ENCODE measurements at places on chromosomes 11 and 22.
A peak's percentile ranks its signal among the peaks of the same experiment; 100 is the strongest.

GRCh38 chr11:773425-773824 lies 3.9 kb downstream of the GATD1 start:
- DNase-seq = no peak

DNA sequence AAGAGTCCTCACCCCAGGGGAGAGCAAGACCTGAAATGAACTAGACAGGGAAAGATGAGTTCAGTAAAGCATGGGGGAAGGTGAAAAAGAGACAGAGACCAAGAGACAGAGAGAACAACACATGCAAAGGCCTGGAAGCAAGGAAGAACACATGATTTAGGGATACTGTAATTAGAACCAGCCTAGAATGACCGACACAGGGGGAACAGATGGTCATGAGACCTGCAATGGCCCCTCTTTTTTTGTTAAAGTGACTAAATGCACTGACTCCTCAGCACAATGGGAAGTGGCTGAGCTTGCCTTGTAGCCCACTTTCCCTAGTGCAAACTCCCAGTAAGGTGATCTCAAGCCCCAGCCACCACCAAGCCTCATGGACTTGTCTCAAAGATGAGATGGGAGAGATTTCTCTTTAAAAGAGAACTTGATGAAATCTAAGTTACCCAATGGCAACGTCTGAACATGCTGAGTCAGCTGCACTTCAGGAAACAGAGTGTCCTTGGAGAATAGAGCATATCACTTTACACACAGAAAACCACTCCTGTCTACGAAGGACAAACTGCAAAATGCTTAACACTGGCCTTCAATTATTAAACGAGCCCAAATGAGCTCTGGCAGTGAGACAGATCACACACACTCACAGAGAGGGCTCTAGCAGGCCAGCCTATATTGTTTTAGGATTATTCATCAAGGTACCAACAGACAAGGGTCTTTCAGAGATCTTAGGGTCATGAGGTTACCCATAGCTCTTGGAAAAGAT lies 91.0 kb downstream of the SERGEF start:
- no peak for DNase-seq

GRCh38 chr11:2855162-2855561 lies 30.4 kb downstream of the CDKN1C start:
- DNase-seq = no peak

GRCh38 chr22:27885977-27886842 lies 32.8 kb downstream of the PITPNB start:
- peak; percentile 58 for DNase-seq

DNA sequence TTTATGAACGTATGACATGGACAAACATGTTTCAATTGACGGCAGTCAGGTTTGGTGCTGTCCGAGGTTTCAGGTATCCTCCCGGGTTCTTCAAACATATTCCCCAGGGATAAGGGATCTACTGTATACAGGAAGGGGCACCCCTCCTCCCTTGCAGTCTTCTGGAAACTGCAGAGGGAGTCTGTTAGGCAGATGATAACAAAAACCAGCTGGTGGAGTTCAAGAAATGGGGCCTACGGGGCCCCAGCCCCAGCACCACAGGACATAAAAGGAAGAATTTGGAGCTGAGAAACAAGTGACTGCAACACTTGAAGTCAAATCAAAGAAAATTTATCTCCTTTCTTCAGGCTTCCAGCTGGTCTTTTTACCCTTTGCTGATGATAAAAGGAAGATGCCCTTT lies 32.1 kb downstream of the SNU13 start:
- no peak for DNase-seq

GRCh38 chr11:106331176-106331575 lies 253.7 kb downstream of the AASDHPPT start:
- DNase-seq = no peak

- no peak for DNase-seq
Measured at GRCh38 chr11:114128399-114128798, 68.9 kb downstream of the ZBTB16 start.

- DNase-seq = no peak
Measured at GRCh38 chr11:93935826-93936225, 85.3 kb upstream of the HEPHL1 start.

DNA sequence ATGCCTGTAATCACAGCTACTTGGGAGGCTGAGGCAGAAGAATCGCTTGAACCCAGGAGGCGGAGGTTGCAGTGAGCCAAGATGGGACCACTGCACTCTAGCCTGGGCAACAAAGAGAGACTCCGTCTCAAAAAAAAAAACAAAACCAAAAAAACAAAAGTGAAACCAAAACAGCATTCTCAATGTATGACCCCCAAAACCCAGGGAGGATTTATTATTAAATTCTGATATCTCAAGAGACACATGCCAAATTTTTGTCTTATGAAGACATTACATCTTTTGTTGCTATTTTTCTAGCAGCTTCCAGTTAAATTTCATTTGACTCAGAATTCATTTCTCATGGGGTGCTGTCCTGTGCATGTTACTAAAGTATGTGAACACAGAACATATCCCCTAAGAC lies 3.0 kb upstream of the YPEL4 start:
- no peak for DNase-seq

GRCh38 chr22:37509059-37509860 lies 10.0 kb downstream of the CARD10 start:
- DNase-seq = peak; percentile 83

- DNase-seq = no peak
Measured at GRCh38 chr11:83533166-83533565, 247.0 kb upstream of the CCDC90B start.

GRCh38 chr22:32684148-32684821 lies 117.2 kb upstream of the TIMP3 start:
- DNase-seq = no peak

DNA sequence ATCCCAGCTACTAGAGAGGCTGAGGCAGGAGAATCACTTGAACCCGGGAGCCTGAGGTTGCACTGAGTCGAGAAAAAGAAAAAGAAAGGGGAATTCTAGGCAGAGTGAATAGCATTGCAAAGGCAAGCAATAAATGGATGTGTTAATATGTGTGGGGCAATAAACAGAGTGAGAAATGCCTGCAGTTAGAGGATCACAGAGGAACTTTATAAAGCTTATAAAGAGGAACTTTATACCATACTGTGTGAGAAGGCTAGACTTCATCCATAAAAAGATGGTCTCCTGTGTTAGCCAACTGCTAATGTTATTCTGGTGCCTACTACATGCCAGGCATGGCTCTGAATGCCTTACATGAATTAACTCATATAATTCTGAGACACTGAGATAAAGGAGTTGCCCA lies 841 bp downstream of the B3GNT6 start:
- DNase-seq = no peak

GRCh38 chr11:69862331-69862771 lies 43.1 kb upstream of the FGF3 start:
- no peak for DNase-seq

- DNase-seq = no peak
Measured at GRCh38 chr11:63445720-63446119, 45.2 kb downstream of the PLAAT5 start.

DNA sequence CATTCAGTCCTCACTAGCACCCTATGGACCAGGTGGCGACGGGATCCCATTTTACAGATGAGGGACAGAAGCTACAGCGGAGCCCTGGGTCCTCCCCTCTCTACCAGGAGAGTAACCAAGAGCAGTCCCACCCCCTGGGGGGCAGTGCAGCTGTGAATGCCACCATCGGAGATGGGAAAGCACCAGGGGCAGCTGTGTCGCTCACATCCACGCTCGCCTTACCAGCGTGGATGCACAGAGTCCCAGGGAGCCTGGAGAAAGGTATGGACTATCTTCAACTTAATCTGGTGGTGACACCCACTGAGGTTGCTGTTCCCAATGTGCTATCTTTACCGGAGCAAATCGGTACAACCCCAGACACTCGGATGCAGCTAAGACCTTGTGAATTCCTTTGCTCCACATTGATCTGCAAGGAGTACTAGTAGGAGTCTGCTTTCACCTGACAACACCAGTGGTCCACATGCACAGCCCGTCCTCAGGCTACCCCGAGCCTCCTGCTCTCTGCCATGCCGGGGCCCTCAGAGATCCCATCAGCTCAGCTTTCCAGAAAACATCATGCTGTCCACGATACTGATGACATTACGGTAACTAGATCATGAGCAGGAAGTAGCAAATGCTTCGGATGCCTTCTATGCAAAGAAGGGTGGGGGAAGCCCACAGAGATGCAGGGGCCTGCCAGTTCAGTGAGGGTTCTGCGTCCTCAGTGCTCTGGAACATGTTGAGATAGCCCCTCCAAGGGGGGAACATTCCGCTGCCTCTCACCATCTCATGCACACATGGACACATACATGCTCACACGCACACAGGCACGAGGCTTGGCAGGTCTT lies 126.0 kb downstream of the CTTN start:
- no peak for DNase-seq

GRCh38 chr11:117417856-117418255 lies 90.2 kb downstream of the CEP164 start:
- DNase-seq = no peak

- no peak for DNase-seq
Measured at GRCh38 chr11:67163006-67163405, 43.9 kb downstream of the KDM2A start.

GRCh38 chr11:113201054-113201818 lies 113.1 kb upstream of the TTC12 start:
- no peak for DNase-seq

GRCh38 chr11:44775366-44775984 lies 48.7 kb downstream of the TSPAN18 start:
- DNase-seq = no peak

GRCh38 chr11:71255800-71256479 lies 3.6 kb upstream of the SHANK2 start:
- no peak for DNase-seq

- DNase-seq = no peak
Measured at GRCh38 chr11:11086979-11087378, 229.1 kb upstream of the ZBED5 start.

- no peak for DNase-seq
Measured at GRCh38 chr22:30665266-30665665, 2.4 kb downstream of the DUSP18 start.

DNA sequence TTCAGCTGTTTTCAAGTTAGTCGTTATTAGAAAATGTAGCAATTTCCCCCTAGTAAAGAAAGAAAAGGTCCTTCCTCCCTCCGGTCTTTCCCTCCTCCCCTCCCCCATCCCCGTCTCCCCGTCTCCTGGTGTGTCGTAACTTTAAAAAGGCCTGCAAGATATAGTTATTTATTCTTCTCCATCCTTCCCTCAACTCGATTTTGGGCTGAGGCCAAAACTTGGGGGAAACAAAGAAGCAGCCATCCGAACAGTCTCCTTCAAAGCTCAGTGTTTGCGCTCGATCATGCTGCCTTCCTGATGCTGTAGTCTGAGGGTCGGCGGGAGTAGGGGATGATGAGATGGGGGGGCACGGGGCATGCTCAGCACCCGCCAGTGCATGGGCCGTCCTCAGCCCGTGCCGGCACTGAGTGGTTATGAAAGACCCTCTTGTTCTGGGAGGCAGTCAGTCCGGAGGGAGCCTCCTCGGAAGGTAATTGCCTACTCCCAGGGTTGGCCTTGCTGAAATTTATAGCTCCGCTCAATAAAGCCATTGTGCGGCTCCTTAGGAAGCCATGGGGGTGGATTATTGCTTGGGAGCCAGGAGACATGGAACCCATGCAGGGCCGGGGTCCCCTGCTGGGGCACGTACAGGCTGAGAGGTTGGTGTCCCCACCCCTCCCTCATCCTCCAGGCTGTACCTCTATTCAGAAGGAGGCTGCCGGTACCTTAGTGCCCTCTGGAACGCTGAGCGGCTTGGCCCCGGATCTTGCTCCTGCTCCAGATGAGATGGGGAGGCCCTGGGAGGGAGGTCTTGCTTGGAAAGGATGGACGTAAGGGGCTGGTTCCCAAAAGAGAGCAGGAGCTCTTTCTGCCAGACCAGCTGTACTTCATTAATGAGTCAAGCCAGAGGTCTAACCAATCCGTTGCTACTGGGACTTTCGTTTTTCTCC lies 212.7 kb upstream of the CADM1 start:
- peak; percentile 89 for DNase-seq

DNA sequence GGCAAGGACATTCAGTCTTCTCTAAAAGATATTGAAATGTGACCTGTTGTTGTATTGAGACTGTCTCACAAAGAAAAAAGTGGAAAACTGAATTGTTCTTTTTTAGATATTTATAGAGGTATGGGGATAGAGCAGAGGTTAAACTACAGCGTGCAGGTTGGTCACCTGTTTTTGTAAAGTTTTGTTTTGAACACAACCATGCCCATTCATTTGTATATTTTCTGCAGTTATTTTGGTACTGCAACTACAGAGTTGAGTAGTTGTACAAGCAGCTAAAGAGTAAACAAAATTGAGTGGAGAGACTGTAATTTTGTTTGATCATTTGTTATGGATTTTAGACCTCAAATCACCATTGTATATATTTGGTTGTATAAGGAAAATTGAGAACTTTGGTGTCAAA lies 11.3 kb downstream of the EED start:
- DNase-seq = no peak

GRCh38 chr11:13561860-13562259 lies 66.1 kb upstream of the PTH start:
- DNase-seq = no peak

DNA sequence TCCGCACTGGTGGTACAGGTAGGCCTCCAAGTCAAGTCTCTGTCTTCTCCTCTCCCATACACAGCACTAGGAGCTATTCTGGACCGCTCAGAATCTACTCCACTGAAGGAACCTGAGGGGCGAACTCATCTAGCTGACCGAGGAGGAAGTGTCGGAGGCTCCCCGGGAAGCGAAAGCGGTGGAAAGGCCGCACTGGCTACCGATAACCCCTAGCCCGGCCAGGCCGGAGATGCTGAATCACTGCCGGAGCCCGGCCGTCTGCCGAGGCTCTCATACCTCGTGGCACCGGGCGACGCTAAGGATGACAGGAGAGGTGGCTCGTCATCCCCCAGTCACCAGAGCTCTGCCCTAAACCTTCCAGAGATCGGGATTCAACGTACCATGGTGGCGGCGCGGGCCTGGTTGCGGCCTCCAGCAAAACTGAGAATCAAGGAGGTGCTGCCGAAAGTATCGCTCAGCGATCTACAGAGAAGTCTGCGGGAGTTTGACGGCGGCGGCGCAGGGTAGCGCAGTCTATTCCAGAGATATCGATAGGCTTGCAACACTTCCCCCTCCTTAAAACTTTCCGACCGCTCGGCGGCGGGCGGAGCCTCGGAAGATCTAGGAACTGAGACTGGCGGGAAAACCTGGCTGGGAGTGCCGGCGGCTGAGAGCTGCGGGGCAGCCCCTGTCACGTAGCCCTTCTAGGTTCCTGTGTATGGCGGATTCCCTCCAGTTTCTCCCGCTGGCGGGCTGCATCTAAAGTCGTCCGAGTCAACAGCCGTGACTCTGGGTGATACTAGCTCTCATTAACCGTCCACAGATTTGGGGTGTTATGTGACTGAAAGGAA lies at the start of gene PSMA1:
PSMA1 (minus strand) TSS at position 470 of the 830 bp plus-strand sequence; CDS start at position 383, 87 bp downstream.
- DNase-seq = peak; percentile 98

GRCh38 chr22:44181033-44181911 lies 547 bp downstream of the PARVG start:
- no peak for DNase-seq

- DNase-seq = no peak
Measured at GRCh38 chr11:35811783-35812182, 132.1 kb upstream of the LDLRAD3 start.
